ENCODE measurements at places on chromosomes 13 and 19. TPM values are rescaled to one million over a fixed set of nuclear protein-coding genes. Genes with fewer than 3 reads are reported as not detected.

GRCh38 chr13:95745752-95746151 is 68.8 kb downstream of the DNAJC3 start:
- H3K27ac ChIP-seq, result no peak overlapping the region
- no peak for DNase-seq
- no peaks in the 10 kb centered on the region for H3K4me1 ChIP-seq
- no peak overlapping the region for H3K4me3 ChIP-seq
- no peaks in the 10 kb centered on the region for H3K27me3 ChIP-seq

- DNase-seq, result no peak
- H3K4me1 ChIP-seq, result peaks cover 9% of the 10 kb centered on the region
- no peaks in the 10 kb centered on the region for H3K27me3 ChIP-seq
Observed at GRCh38 chr13:34464011-34464410, 478.1 kb upstream of the NBEA start.

DNA sequence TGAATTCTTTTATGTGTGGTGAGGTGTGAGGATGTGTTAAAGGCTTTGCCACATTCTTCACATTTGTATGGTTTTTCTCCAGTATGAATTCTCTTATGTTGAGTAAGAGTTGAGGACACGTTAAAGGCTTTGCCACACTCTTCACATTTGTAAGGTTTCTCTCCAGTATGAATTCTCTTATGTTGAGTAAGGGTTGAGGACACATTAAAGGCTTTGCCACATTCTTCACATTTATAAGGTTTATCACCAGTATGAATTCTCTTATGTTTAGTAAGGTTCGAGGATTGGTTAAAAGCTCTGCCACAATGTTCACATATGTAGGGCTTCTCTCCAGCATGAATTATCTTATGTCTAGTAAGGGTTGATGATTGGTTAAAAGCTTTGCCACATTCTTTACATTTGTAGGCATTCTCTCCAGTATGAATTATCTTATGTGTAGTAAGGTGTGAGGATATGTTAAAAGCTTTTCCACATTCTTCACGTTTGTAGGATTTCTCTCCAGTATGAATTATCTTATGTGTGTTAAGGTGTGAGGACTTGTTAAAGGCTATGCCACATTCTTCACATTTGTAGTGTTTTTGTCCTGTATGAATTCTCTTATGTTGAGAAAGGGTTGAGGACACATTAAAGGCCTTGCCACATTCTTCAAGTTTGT is 27.1 kb downstream of the ZNF724 start:
- H3K4me1 ChIP-seq, result no peaks in the 10 kb centered on the region
- peaks cover 58% of the 10 kb centered on the region for H3K36me3 ChIP-seq
- DNase-seq, result no peak
- H3K27ac ChIP-seq, result no peak overlapping the region
- H3K4me3 ChIP-seq, result no peak overlapping the region

- H3K27me3 ChIP-seq, result no peaks in the 10 kb centered on the region
- H3K4me1 ChIP-seq, result no peaks in the 10 kb centered on the region
- H3K4me3 ChIP-seq, result no peak overlapping the region
- H3K36me3 ChIP-seq, result peaks cover 6% of the 10 kb centered on the region
- no peak overlapping the region for H3K27ac ChIP-seq
Observed at GRCh38 chr19:16886305-16886880, 2.4 kb upstream of the F2RL3 start.

DNA sequence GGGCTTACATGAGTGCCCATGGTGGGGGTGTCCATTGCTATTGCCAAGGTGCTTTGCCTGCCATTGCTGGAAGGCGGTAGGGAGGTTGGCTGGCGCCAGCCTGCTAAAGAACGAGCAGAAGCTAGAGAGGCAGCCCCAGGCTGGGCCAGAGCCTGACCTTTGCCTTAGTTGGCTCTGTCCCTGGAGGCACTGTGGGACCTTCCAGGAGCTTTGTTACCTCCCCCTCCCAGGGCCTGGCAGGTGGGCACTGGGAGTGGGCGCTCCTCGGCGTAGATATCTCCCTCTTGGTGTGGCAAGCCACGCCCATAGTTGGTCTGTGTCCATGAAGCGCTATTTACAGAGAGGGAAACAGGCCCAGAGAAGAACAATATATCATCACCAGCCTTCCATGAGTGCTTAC is 2.3 kb upstream of the SLC25A42 start:
- H3K4me3 ChIP-seq, result peak overlapping the region; percentile 47
- H3K27ac ChIP-seq, result peak overlapping the region; percentile 41
- DNase-seq, result no peak
- H3K27me3 ChIP-seq, result no peaks in the 10 kb centered on the region
- peaks cover 19% of the 10 kb centered on the region for H3K4me1 ChIP-seq

- peaks cover 69% of the 10 kb centered on the region for H3K4me1 ChIP-seq
- H3K4me3 ChIP-seq, result no peak overlapping the region
- peaks cover 32% of the 10 kb centered on the region for H3K36me3 ChIP-seq
Observed at GRCh38 chr19:38669552-38669951, 22.1 kb downstream of the ACTN4 start.

GRCh38 chr13:97125810-97126738 is 96.1 kb upstream of the MBNL2 start:
- H3K27ac ChIP-seq, result peak overlapping the region; percentile 76
- peak overlapping the region; percentile 48 for H3K4me3 ChIP-seq
- no peak for DNase-seq

DNA sequence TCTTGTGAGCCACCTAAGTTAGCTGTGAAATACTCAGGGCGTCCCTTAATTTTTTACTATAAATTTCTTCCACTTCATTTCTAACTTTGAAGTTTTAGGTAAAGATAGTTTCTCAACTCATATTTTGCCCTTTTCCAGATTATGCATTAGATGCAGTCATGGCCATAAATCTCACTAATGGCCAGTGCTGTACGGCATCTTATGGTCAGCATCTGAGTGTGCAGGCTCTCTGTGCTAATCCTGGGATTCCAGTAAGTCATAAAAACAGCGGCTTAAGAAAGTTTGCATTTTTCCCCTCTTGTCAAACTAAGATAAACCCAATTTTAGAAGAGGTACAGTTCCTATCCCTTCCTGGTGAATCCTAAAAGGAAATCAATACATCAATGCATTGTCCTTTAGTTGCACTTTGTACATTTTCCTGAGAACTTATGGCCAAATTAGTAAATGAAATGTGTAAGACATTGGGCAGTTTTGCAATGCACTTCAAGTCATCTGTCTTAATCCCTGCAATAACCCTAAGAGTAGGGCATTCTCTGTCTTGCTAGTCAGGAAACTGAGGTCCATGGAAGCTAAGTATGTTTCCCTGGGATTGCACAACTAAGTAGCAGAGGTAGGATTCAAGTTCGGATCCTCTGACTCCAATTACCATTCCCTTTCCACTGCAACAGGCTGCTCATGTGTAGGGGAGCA is 146.2 kb downstream of the DCT start:
- no peak overlapping the region for H3K4me3 ChIP-seq
- no peaks in the 10 kb centered on the region for H3K36me3 ChIP-seq
- H3K4me1 ChIP-seq, result peaks cover 31% of the 10 kb centered on the region
- H3K27me3 ChIP-seq, result no peaks in the 10 kb centered on the region
- no peak overlapping the region for H3K27ac ChIP-seq

C19orf85 gene
- not detected for total RNA-seq

JAK3 gene
- 1.4 TPM for total RNA-seq
